ENCODE measurements at places on chromosomes 2 and 18.
A peak's percentile ranks its signal among the peaks of the same experiment; 100 is the strongest.

DNA sequence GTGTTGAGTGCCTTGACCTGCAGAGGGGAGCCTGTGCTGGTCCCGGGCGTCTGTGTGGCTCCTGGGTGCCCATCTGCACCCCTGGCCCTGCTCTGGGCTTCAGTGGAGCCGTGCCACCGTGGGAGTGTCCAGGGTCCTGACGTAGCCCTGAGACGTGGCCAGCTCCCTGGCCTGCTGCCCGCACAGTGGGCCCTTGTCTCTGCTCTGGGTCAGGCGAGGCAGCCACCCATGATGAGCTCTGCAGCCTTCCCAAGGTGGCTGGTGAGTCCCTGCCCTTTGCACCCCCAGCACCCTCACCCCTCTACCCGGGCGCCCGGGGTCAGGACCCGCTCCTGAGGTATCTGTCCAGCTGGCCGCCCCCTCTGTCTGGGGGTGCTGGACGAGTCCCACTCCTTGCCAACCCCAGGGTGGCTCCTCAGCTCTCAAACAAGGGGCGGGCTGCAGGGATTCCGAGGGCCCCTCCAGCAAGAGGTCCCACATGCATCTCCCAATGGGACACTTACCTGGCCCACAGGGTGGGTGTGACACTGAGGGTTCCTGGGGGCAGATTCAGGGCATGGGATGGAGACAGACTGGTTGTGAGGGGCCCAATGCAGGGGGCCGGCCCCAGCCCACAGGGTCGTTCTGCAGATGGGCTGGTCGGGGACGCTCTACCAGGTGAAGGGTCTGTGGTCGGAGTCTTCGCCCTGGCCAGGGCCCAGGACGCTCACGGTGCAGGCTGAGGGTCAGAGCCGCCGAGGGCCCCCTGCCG, 2.4 kb downstream of the NEU4 start:
- DNase-seq: no peak

GRCh38 chr18:2709316-2709715, 53.8 kb downstream of the SMCHD1 start:
- DNase-seq: no peak

DNA sequence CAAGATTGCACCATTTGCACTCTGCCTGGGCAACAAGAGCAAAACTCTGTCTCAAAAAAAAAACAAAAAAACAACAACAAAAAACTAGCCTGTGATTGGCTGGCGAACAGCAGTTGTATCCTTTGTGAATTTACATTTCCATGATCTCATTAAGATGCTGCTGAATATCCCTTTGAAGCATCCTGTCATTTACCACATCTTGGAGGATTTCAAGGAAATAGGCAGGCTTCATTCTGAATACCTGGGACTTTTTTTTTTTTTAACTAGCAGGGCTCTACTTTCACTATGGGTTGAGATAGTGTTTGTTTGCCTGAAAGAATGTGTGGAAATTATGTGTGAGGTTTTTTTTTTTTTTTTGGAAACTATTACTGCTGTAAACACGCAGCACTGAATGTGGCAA, 49.6 kb upstream of the RPL31 start:
- no peak for DNase-seq

DNA sequence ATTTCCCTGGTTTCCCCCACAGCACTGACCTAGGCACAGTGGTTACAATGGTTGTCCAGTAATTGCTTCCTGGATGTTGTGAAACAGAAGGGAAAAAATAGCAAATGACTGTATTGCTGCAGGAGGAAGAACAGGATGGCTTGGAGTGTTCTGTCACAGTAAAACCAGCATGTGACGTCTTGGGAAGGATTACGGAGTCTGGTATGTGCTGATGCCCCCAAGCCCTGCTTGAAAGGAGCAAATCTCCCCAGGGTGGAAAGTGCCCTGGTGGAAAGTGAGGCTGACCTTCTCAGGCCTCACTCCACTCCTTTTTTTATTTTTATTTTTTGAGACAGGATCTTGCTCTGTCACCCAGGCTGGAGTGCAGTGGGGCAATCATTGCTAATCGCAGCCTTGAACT, 7.8 kb downstream of the RAB11FIP5 start:
- DNase-seq: no peak

DNA sequence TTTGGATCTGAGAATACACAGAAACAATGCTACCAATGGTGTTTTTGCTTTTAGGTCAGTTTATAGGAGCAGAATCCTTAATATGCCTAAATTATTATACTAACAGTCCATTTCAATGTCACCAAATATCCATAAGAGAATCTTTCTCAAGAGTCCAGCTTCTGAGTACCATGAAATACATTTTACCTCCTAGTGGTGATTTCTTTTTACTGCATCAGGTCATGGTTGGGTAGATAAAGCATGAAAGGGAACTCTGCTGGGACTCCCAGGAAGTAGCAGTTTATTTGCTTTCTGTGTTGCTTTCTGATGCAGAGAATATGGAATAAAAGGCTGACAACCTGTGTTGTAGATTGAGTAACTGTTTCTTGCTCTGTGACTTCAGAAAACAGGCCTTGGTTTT, 115.6 kb downstream of the PPP1R1C start:
- no peak for DNase-seq

DNA sequence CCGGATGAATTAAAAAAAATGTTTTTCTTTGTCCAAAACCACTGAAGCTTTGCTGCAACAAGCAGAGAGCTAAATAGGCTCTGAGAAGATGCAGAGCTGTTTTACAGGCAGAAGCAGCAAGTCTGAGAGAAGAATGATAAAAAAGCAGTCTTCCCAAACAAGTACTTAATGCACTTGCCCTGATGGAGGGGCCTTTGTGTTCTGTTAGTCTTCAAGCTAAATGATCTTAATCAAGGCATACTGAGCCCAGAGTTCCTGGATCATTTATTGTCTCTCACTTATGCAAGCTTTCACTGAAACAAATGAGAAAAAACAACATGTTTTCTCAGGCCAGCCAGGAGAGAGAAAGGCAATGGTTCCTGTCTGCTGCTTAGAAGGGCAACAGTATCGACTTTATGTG, 152.5 kb downstream of the CLIP4 start:
- DNase-seq: no peak

DNA sequence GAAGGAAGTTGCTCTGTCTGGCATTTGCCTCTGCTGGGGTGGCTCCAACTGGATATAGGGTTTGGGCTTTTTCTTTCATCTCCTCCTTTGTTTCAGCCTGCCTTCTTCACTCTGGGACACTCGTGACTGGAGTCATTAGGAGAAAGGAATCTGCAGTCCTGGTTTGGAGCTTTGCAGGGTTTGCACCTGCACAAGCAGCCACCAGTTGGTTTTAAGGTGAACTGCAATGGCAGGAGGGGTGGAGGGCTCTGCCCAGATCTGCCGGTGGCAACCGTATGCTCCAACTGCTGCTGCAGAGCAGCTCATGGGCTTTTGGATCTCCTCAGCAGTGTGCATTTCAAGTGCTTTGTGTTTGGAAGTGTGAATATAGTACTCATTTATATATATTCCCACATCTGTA, 131.3 kb upstream of the MGAT5 start:
- DNase-seq: no peak

GRCh38 chr2:180980106-180980942, at the start of gene UBE2E3:
Gene UBE2E3, plus strand, starts transcription at chr2:180980605. Its CDS starts 1,438 bp downstream, at chr2:180982043.
- DNase-seq: peak; percentile 50

DNA sequence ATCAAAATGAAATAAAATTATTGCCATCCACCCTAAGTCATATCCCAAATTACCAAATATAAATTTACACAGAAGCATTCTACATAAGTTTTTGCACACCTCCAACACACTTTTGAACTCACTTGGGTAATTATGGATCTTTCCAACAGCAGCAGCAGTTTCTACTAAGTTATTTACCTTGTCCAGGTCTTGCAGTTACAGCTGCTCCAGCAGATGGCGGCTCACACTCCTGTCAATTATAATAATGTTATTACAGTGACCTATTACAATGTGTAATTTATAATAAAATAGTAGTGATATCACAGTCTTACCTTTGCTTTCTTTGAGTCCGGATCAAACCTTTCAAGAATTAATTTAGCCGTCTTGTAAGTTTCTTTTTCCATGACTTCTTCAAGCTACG, 37.9 kb downstream of the LNPK start:
- no peak for DNase-seq

DNA sequence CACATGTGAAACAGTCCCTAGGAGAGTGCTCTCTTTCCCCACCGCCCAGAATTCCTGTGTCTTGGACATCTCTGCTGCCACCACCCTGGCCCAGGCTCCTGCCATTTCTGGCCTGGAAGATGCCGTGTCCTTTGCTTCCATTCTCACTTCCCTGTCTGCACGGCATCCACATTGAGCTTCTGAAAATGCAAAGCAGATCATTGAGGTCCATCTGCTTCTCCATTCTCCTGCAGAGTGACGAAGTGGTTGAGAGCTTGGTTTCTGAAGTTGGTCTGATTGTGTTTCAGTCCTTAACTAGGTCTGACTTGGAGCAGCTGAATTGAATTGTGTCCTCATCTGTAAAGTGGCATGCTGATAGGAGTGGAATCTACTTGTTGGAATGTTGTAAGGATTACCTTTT, 98.7 kb upstream of the MGAT5 start:
- DNase-seq: no peak

DNA sequence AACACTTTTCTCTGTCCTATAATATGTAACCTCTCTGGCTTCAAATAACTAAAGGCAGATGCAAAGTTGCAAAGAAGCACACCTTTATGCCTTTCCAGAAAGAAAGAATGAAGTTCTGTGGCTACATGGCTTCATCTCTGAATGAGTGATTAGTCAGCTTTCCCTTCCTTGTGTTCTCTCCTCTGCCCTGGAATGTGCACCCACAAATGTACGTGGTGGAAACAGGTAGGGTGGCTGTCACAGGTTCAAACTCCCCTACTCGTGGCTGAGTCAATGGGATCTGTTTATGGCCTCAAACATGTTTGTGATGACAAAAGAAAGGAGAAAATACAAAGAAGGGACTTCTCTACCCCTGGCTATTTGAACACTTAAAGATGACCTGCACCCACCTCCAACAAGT, 55.5 kb upstream of the ACVR2A start:
- no peak for DNase-seq

- no peak for DNase-seq
Observed at GRCh38 chr2:139427164-139427563, 647.0 kb upstream of the NXPH2 start.

DNA sequence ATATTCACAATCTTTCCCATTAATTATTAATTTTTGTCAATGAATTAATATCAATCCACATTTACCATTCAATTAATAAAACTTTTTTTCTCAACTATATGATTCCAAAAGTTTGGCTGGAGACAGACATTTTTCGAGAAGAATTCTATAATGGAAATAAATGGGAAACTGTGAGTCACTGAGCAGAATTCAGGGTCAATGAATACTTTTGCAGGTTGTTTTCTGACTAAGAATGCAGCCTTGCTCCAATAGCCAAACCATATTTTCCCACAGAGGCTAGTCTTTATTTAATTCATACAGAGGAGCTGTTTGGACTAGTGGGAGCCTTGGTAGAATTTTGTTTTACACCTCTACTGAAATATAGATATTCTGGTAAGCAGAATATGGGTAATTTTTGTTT, 82.3 kb downstream of the ARHGAP28 start:
- no peak for DNase-seq

- DNase-seq: no peak
Observed at GRCh38 chr2:80378-80777, 34.1 kb upstream of the FAM110C start.

DNA sequence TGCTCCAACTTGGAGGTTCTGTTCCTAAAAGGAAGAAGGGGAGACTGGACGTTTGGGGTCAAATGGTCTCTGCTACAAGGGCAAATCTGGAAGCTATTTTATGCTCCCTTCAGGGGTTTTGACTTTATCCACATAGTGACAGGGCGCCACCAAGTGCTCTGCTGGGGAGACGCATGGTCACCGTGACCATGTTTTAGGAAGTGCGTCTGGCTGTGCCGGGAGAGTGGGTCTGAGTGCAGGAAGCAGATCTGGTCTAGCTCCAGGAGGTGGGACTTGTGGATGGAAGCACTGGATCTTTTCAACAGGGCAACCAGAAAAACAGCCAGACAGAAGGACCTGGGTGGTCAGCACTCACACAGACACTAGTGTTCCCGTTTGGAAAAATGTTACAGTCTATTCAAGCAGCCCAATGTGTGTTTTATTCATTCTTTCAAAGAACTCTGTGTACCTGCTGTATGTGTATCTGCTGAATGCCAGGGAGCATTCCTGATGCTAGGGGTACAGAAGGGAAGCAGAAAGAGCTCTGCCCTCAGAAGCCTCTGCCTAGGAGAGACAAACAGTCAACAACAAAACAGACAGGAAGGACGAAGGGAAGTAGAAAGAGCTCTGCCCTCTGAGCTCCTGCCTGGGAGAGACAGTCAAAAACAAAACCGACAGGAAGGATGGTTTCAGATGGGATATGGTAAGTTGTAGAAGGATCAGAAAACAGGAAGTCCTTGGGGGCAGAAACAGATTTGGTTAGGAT, 14.3 kb downstream of the IMPA2 start:
- peak; percentile 12 for DNase-seq

DNA sequence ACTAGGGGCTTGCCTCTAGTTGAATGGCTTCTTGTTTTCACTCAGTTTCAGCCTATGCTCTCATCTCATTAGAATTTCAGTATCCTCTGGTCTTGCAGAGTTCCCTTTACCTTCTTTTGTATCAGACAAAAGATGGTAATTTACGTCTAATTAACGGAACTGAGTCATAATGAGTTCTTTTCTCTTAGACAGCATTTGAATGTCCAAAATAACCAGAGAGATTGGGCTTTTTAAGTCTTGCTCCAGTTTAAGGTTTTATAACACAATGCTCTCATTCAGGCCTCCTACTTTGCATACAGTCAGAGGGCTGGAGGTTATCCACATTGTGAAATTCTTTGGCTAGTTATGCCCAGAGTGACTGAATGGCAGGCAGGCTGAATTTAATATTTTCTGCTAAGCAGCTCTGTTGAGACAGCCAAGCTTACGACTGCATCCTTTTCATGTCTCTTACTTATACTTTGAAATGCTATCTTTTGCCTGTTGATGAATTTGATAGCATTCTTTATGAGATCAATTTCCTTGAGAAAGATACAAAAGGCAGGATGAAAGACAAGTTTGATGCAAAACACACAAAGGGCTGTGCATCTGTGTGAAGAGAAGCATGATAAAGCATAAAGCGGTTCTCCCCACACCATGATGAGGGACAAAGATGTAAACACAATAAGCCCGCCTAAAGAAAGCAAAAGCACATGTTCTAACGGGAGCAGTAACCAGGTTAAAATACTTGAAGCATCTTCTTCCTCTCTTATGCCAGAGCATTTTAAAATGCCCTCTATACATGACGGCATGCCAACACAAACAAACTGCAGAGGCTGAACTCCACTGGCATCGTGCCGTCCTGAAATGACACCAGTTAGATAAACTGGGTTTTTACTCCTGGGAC, 90.0 kb downstream of the CDH2 start:
- no peak for DNase-seq

- no peak for DNase-seq
Observed at GRCh38 chr18:669077-669476, 11.6 kb downstream of the TYMS start.

DNA sequence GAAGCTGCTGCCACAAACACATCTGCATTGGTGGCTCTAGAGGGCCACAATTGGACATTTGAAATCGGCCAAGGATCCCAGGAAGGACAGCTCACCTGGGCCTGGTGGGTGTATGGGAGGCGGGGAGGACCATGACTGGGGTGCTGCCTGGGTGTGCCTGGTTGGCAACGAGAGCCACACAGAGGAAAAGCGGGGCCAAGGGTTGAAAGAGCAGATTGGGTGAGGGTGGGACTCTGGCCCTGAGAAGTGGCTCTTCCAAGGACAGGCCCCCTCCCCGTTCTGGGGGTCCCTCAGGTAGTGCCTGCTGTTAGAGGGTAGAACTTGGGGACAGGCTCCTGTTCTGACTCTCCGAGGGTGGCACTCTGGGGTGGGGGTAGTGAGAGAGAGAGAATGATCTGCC, 102.9 kb downstream of the CLIP4 start:
- no peak for DNase-seq
